ENCODE measurements at places on chromosomes 5 and 9.

- peaks cover 28% of the 10 kb centered on the region for H3K4me1 ChIP-seq
- no peak for DNase-seq
- peaks cover 54% of the 10 kb centered on the region for H3K27me3 ChIP-seq
- peaks cover 2% of the 10 kb centered on the region for H3K36me3 ChIP-seq
These were observed 158.8 kb downstream of the C9orf152 start for GRCh38 chr9:110048976-110049698.

GRCh38 chr5:139058121-139058520, 140.0 kb downstream of the SIL1 start:
- no peak overlapping the region for H3K4me3 ChIP-seq
- H3K27me3 ChIP-seq: no peaks in the 10 kb centered on the region
- no peaks in the 10 kb centered on the region for H3K36me3 ChIP-seq
- no peak for DNase-seq
- H3K4me1 ChIP-seq: no peaks in the 10 kb centered on the region

- H3K27ac ChIP-seq: no peak overlapping the region
- DNase-seq: no peak
- peaks cover 62% of the 10 kb centered on the region for H3K27me3 ChIP-seq
- no peaks in the 10 kb centered on the region for H3K36me3 ChIP-seq
These were observed 57.8 kb upstream of the PHYKPL start for GRCh38 chr5:178290376-178290775.

GRCh38 chr5:39100851-39101396, 26.7 kb upstream of the RICTOR start:
- no peaks in the 10 kb centered on the region for H3K27me3 ChIP-seq
- H3K4me3 ChIP-seq: no peak overlapping the region
- peaks cover 32% of the 10 kb centered on the region for H3K36me3 ChIP-seq
- no peak for DNase-seq

DNA sequence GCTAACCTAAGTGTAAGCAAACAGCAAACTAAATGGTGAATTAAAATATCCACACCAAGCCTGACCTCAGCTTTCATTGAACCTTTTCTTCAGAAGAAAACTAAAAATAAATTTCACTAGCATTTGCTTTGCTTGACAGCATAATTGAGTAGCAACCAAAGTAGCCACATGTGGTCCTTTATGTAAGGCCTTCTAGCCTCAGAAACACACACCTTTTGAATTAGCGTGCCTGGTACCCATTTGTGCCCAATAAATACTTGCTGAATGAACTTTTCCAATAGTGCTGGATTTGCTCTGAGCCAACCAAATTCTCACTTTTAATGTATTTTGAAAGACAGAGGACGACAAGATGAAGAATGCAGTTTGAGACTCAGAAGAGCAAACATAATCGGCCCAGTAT, 2.1 kb upstream of the NIPBL start:
- no peaks in the 10 kb centered on the region for H3K27me3 ChIP-seq
- peak overlapping the region; percentile 98 for H3K27ac ChIP-seq
- peaks cover 30% of the 10 kb centered on the region for H3K36me3 ChIP-seq
- no peak for DNase-seq
- peaks cover 46% of the 10 kb centered on the region for H3K4me1 ChIP-seq

- H3K27me3 ChIP-seq: no peaks in the 10 kb centered on the region
- H3K4me1 ChIP-seq: no peaks in the 10 kb centered on the region
- peaks cover 2% of the 10 kb centered on the region for H3K36me3 ChIP-seq
- DNase-seq: no peak
- no peak overlapping the region for H3K4me3 ChIP-seq
These were observed 154.6 kb upstream of the GNA14 start for GRCh38 chr9:77802515-77803293.
